ENCODE measurements at places on chromosomes 3 and 15.

DNA sequence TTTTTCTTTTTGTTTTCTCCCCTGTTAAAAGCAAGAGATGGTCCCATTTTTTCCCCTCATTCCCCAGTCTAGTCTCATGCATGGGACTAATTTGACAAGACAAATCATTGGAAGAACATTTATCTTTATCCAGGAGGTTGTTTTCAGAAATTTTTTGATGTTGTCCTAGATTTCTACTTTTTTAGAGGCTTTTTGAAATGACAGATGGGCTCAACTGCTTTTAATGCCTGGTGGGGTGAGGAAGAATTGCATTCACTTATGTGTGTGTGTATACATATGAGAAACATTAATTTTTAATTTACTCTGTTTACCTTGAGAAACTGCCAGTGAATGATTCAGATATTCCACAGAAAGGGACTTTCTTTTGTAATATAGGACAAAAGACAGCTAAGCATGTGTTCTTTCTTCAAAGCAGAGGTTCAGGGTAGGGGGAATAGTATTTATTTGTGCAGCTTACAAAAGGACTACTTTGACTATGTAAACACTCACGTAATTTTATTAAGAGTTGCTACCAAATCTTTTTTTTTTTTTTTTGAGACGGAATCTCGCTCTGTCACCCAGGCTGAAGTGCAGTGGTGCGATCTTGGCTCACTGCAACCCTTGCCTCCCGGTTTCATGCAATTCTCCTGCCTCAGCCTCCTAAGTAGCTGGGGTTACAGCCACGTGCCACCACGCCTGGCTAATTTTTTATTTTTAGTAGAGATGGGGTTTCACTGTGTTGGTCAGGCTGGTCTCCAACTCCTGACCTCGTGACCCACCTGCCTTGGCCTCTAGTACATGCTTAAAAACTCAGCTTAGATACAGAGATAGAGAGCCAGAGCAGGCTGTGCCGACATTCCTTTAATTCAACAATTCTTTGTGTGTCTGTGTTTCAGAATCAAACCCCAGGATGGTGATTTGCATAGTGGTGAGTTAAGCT, 130.1 kb upstream of the RARB start:
- no peak for DNase-seq

- DNase-seq: no peak
These were observed 856 bp downstream of the TMEM40 start for GRCh38 chr3:12758025-12758781.

GRCh38 chr3:198071602-198072287, 111.7 kb downstream of the LMLN start:
- peak; percentile 29 for DNase-seq

- no peak for DNase-seq
These were observed 462.0 kb upstream of the ATP11B start for GRCh38 chr3:182331341-182331740.

DNA sequence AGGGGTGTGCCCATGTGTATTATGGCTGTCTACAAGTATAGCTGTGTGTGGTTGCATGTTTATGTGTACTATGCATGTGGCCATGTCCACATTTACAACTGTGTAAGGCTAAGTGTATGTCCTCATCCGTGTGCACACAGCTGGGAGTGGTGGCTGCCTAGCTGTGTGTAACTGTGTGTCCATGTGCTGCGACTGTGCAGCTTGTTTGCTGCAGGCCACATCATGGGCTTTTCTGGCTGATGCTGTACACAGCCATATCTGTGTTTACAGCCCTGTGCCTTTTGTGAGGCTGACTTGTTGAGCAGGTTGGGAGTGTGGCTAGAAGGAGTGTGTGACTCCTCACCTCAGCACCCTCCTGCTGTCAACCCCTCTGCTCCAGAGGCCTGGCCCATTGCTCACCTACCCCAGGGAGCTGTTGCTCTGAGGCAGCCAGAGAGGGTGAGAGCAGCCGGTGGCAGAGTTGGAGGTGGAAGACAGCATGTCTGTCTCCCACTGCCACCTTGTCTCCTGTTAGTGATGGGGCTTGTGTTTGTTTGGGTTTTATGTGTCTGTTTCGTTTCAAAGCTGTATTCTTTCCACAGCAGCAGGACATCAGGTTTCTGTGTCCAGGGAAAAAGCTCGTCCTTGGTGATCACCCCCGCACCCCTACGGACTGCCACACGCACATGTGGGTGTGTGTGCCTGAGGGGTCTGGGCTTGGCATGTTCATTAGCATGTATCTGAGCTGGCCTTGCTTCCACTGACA, 1.4 kb upstream of the GRM2 start:
- DNase-seq: no peak

DNA sequence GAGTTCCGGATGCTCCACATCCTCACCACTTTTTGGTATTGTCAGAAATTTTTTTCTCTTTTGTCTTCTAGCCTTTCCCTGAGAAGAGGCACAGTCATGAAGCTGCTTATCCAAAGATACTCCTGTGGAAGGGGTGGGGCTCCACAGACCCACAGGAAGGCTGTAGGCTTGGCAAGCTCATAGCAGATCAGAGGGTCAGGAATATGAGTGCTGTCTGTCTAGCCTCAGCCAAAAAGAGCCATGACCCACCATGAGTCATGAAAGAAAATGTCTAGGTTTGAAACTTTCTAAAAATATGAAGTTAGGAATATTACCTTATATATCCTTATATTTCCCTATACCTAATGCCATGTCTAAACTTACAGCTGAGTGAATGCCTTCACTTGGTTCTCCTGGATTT, 118.2 kb upstream of the THBS1 start:
- DNase-seq: no peak

DNA sequence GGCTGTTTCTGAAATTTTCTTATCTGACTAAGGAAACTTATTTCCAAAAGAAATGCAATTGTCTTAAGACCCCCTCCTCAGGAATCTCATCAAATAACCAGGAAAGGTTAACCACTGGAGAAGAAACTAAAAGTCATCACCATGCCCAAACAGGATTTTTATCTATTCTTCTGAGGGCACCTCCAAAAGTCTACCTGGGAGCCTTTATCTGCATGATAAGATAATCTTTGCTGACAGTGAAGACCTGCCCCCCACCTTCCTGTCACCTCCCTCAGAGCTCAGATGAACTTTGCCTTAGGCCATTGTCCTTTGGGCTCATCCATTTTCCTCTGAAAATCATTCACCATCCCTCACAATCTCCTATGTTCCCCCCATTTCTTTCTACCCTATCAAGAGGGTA, 137.3 kb upstream of the SMAD3 start:
- DNase-seq: no peak

- no peak for DNase-seq
These were observed 41.1 kb downstream of the ERICH6 start for GRCh38 chr3:150662410-150663200.

- DNase-seq: no peak
These were observed 46.0 kb downstream of the RUBCN start for GRCh38 chr3:197690754-197691153.

DNA sequence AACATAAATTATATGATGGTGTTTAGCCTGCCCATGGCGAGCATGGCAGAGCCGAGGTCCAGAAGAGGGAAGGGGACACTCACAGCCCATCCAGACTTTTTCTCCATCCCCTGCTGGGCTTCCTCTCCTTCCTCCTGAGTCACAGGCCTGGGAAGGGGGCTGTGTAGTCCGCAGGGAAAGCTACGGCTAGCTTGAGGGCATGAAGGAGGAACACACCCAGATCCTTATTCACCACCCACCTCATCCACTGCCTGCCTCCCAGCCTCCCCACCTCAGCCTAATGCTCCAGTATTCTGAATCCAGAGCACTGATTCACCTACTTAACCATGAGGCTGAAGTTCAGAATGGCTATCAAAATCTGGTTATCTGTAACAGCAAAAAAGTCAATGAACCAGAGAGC, 97.8 kb downstream of the OXNAD1 start:
- DNase-seq: no peak

GRCh38 chr3:69648126-69648525, 91.1 kb upstream of the MITF start:
- DNase-seq: no peak

GRCh38 chr3:125163739-125164601, 48.6 kb downstream of the SLC12A8 start:
- DNase-seq: no peak

GRCh38 chr3:98902351-98902740, 851 bp upstream of the DCBLD2 start:
- DNase-seq: no peak

- peak; percentile 49 for DNase-seq
These were observed 1.5 kb downstream of the ZIC1 start for GRCh38 chr3:147410526-147411237.

DNA sequence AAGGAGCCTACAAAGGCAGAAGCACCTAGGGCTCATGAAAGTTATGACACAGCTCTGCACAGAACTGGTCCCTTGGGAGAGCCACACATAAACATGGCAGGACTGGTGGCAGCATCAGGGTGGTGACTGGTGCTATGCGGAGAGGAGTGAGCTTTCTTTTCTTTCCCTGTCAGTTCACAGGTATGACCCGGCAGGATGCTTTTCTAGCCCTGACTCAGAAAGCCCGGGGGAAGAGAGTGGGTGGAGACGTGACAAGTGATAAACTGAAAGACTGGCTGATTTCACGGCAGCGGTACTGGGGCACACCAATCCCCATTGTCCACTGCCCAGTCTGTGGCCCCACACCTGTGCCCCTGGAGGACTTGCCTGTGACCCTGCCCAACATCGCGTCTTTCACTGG, 103.0 kb downstream of the LARS2 start:
- no peak for DNase-seq

- no peak for DNase-seq
These were observed 244.3 kb downstream of the ZIC1 start for GRCh38 chr3:147653367-147653923.

- DNase-seq: no peak
These were observed 72.5 kb downstream of the OPA1 start for GRCh38 chr3:193665370-193665989.

DNA sequence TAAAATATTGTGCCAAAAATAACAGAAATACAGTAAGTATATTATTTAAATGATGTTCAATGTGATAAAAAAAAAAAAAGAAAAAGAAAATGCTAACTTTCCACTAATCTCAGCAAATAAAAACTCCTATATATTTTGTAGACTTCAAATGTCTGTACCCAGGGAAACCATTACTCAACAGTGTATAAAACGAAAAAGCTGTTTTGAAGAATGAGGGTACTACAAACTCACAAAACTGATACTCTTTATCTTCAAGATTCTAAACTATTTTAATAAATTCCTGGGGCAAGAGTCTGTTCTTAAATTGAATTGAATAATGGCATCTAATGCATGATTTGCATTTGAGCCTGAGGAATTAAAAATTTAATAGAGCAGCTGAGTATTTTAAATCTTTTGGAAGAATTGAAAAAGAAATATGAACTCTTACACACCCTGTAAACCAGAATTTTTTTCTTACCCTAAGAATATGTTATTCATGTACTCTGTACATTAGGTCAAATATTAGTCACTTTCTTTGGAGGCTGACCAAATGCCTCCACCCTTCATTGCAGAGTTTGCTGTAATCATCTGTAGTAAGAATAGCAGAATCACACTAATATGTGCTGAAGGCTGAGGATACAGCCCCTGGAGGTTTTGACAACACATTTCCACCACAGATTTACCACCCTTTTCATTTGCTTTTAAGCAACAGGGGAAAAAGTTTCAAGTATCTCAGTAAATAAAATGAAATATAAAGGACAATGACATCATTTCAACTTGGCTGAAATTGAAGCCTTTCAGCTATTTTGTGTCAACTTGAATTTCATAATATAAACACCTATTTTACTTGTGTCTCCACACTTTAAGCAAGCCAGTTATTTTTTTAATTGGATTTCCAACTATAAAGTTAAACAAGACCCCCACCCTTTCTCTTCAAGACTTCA, 79.7 kb downstream of the FBN1 start:
- no peak for DNase-seq

DNA sequence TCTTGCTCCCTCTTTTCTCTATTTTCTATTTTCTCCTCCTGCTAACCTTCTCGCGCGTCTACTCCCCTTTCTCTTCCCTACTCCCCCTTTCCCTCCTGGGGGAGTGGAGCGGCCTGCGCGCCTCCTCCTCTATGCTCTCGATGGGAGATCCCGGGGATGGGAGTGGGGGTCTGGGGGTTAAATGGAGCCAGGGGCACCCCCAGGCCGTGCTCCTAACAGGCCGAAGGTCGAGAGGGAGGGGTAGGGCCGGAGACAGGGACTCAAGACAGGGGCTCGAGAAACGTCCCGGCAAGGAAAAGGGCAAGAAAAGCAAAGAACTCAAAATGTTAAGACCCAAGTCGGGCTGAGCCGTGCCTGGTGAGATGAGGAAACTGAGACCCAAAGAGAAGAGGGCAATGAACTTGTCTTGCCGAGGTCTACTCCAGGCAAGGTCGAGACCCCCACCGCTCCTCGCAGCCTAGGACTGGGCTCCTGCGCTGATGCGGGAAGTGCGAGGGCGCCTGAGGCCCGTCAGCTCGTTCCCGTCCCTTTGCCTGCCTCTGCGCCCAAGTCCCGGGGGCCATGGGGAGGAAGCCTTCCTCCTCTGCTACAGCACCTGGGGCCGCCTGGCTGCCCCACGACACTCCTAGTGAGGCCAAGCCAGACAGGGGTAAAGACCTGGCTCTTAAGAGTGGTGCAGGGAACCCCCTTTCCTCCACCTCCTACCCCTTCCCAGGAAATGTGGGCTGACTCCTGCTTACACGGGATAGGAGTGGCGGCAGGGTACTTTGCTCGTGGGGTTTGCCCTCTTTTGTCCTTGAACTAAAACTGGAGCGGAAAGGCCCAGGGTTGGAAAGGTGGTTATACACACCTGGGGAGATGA, 770 bp upstream of the MEGF11 start:
- DNase-seq: no peak

DNA sequence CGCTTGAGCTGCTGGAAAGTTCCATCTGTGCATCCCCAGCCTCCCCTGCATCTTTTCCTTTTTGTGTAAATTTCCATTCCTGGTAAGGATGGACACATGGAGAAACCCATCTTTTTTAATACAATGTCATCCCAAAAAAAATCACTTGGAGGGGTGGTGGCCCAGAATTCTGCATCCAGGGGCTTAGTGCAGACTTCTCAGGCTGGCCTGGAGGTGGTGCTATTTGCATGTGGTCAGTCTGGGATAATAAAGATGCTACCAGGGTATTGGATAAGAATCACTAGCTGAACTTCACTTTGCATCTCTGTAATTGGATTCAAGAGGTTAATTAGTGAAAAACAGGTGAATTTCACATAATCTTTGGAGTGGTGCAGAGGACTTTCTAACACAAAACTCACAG, 1.8 kb upstream of the ZSCAN2 start:
- no peak for DNase-seq

GRCh38 chr3:37945807-37946530, 44.6 kb upstream of the VILL start:
- no peak for DNase-seq

- DNase-seq: no peak
These were observed 193.4 kb downstream of the SLC9A9 start for GRCh38 chr3:143654906-143655305.

GRCh38 chr3:107910713-107911259, 180.0 kb downstream of the CD47 start:
- DNase-seq: no peak
